ENCODE measurements at places on chromosomes 12 and 14.

GRCh38 chr14:68937471-68938270, 41.4 kb downstream of the ACTN1 start:
- no peak for DNase-seq

DNA sequence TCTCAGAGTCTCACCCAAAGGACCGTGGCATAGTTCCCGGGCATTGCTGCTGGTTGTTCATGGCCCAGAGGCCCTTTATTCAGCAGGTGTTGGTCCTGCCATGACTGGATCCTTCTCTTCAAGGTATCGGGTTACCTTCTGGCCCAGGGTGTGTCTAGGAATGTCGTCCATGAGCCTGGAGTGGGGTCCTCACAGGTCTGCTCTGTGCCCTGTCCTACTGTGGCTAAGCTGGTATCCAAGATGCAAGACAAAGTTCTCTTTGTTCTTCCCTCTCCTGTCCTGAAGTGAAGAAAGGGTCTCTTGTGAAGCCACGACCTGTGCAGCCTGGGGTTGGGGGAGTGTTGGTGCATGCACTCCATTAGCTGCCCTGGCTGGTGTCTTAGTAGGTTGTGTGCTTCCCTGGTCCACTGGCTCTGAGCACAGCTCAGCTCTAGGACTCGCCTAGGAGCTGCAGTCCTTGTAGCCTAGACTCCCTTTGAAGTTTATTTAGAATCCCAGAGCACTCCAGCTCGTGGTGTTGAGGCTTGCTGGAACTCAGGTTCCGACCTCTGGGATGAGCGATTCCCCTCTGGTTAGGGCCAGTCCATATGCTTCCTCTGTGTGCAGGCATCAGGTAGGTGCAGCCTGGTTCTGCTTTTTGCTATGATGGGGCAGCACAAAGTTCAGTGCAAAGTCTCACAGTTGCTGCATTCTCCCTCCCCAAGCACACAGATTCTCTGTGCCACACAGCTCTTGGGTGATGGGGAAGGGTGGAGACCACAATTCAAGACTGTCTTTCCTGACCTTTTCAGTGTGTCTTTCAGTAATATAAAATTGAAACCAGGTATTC, 117.4 kb downstream of the NUBPL start:
- DNase-seq = no peak

- DNase-seq = no peak
Observed at GRCh38 chr12:103773109-103773910, 67.7 kb downstream of the NT5DC3 start.

- DNase-seq = no peak
Observed at GRCh38 chr12:30450872-30451271, 244.8 kb downstream of the IPO8 start.

GRCh38 chr14:93375673-93376156, 28.7 kb downstream of the COX8C start:
- no peak for DNase-seq

GRCh38 chr12:59980476-59980875, 384.6 kb downstream of the SLC16A7 start:
- DNase-seq = no peak

DNA sequence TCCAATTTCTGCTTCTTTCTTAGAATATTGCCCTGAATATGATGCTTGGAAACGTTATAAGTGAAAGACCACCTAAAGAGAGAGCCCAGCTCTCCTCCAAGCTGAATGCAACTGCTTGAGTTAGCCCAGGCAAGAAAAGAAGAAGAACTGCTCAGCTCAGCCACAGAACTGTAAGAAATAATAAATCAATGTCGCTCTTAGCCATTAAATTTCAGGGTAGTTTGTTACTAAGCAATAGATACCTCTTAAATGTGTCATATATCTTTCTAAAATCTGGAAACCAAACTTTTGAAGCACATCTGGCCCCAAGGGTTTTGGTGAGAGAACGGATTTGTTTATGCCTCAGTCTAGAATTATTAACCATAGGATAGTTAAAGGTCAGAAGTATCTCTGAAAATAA, 50.4 kb downstream of the SLC6A15 start:
- DNase-seq = no peak

- no peak for DNase-seq
Observed at GRCh38 chr12:47110718-47111391, 31.1 kb upstream of the AMIGO2 start.
